ENCODE measurements at places on chromosomes 13 and 19. TPM values are rescaled to one million over a fixed set of nuclear protein-coding genes. Genes with fewer than 3 reads are reported as not detected.

ZNF726 gene
- 2.2 TPM for total RNA-seq

TTC9B gene
- total RNA-seq = 0.37 TPM

CEACAM16 gene
- not detected for total RNA-seq

UBL3 gene
- total RNA-seq = 46.8 TPM

APOC4 gene
- not detected for total RNA-seq

ACP7 gene
- total RNA-seq = not detected

GPC6 gene
- total RNA-seq = 5.2 TPM

DNA sequence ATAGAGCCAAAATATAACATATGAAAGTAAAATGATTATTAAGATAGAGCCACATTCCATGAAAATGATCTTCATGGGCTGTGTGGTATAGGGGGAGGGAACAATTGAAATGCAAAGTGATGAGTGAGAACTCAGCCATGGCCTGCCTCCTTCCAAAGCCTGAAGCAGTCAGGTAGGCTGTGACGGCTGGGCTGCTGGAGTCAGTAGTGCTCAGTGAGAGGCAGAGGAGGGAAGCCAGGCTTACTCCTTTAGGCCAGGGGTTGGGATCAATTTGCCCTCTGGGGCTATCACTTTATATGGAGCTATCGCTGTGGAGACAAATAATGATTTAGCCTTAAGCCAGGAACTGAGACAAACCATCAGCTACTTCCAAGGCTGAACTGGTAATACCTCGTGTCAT lies 654.9 kb downstream of the FGF9 start:
- DNase-seq = no peak

DNA sequence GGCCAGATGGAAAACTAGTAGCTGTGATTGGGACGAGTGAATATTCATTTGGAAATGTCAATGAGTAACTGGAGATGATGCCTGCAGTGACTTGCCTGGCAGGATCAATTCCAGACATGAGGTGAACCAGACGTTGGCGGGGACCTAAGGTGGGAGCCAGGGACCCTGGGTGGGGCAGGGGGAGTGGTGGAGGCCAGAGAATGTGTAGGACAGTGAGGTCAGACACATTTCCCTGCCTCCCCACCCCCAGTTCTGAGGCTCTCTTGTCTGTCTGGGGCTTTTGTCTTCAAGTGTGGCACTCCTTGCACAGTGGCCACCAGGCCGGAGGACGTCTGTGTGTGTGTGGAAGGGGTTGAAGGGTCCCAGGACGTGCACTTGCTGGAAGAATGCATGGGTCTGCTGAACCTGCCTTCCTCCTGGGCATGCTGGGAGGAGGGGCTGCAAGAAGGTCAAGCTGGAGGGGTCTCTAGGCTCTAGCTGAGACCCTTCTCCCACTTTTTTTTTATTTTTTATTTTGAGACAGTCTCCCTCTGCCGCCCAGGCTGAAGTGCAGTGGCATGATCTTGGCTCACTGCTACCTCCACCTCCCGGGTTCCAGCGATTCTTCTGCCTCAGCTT lies 51.6 kb downstream of the CHST8 start:
- no peak for DNase-seq

DNA sequence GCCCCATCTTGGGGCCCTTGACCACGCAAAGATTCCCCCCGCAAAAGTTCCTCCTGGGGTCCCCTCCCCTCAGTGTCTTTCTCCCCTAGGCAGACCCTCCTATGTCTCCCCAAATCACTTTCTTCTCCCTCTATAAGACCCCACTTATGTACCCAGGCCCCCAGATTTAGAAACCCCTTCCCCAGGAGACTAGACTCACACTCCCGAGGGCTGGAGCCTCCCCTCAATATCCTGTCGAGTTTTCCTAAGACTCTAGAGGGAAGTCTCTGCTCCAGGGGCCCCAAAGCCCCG lies 1.4 kb downstream of the SLC1A5 start:
- no peak for DNase-seq

- no peak for DNase-seq
These were observed 37.6 kb upstream of the CD177 start for GRCh38 chr19:43315851-43316250.

DNA sequence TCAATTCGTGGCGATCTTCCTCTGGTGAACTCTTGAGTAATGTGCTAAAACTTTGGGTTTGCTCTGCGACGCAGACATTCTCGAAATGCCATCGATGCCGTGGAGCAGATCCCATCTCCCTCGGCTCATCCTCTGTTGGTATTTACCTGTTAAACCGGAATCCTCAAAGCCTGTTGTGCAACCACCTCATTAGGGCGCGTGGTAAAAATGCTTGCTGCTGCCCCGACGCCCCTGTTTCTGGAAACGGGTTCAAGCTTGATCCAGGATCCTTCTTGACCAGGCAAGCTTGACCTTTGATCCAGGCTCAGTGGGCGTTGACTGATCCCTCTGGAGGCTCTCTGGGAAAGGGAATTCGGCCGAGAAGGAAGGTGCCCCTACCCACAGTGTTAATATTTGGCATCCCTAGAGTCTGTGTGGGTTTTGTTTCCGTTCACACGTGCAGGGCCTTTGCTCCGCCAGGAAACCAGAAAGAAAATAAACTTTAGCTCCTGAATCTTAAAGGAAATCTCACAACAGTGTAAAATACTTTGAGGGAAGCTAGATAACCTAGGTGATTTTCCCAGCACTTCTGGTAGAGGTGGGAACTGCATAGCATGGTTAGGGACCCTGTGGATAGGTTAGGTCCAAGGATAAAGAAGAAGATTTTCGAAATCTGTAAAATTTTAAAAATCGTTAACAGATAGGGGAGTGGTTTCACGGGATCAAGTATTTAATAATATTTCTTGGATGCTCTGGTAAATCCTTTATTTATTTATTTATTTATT lies 1.1 kb downstream of the LSM14A start:
- DNase-seq = peak; percentile 72

GRCh38 chr13:79679334-79679733 lies 198.4 kb downstream of the NDFIP2 start:
- peak; percentile 89 for DNase-seq

- no peak for DNase-seq
These were observed 95.0 kb downstream of the LIG4 start for GRCh38 chr13:108120302-108120701.

GRCh38 chr13:35144166-35144890 lies 202.3 kb downstream of the NBEA start:
- no peak for DNase-seq

DNA sequence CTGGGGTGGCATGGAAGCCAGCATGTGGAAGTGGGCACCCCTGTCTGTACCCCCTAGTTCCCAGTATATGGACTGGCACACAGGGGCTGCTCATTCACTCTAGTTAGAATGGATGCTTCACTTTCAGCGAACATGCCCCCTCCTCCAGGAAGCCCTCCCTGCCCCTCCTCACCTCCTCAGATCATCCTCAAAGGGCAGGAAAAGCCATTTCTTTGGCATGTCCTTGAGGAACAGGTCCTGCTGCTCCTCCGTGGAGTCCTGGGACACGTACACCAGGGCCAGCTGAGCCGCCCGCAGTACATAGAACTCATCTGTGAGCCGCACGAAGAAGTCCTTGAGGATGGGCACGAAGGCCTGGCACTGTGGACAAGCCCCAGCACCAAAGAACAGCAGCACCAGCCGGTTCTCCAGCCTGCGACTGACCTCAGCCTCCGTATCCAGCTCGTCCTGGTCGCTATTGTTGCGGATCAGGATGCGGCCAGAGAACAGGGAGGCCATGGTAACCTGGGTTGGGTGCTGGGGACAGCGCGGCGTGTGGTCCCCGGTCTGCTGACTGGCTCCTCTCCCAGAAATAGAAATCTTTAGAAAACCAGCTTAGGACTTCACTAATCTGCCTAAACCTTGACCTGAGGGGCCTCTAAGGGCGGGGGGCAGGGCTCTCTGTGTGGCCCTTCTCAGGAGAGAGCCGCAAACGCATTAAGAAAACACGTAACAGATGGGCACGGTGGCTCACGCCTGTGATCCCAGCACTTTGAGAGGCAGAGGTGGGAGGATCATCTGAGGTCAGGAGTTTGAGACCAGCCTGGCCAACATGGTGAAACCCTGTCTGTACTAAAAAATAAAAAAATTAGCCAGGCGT lies at the start of gene NXNL1:
Gene NXNL1, minus strand, starts transcription at position 555 of the 859 bp plus-strand sequence. Its CDS starts 57 bp downstream, at position 498.
- DNase-seq = no peak

GRCh38 chr13:110220471-110220870 lies 86.5 kb downstream of the COL4A1 start:
- no peak for DNase-seq

DNA sequence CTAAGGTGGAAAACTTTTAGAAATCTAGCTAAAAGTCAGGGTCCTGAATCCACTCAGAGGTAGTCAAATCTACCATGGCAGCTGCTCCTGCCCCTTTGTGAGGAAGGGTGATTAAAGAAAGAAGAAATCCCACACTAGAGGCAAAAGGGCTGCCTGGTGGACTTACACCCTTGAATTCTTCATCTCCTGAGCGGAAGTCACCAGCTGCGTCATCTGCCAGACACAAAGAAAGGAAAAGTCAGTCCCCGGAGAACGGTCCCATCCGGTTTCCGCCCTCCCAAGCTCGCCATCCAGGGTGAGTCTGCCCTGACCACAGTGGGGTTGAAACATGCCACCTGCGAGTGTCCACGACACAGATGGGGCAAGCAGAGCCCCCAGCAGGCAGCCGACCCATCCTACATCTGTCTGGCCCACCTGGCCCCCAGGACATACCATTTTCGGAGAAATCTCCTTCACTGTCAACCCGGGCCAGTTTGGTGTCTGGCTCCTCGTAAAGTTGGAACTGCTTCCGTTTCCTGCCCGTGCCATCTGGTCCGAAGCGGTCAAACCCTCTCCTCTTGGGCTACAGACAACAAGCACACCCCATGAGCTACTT lies 7.7 kb downstream of the AKAP8 start:
- no peak for DNase-seq

DNA sequence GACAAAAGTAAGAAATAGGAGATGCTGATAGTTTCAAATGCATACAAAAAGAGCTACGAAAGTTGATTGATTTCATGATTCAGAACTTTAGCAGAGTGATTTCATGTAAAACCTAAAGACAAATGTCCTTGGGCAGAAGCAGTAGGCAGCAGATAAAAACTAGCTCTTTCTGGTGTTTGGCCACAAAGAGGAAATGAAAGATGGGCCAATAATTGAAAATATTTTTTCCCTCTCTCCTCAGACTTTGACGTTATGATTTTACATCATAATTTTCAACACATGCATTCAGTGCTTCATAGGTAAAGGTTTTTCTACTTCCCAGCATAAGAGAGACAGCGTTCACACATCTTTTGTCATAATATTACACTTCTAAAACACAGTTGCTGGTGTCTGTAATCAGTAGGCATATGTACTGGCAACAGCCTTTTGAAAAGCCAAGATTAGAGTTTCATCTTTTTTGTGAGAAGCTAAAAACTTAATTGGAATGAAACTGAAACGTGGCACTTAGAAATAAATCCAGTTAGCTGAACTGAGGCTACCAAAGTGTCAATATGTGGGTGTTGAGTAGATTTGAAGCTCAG lies 9.3 kb downstream of the SCEL start:
- DNase-seq = no peak

GRCh38 chr19:37905946-37906868 lies at the start of gene WDR87:
WDR87 (minus strand) TSS chr19:37906594; CDS start chr19:37898239, 8,355 bp downstream.
- peak; percentile 65 for DNase-seq

DNA sequence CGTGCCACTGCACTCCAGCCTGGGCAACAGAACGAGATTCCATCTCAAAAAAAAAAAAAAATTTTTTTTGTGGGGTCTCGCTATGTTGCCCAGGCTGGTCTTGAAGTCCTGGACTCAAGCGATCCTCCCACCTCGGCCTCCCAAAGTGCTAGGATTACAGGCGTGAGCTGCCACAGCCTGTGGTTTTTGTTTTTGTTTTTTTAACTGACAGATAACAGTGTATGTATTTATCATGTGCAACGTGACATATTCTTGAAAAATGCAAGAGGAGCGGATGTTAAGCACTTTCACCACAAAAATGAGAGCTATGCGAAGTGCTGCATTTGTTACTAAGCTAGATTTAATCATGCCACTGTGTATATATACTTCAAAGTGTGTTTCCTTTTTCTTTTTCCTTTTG lies 49.0 kb downstream of the ARHGEF18 start:
- DNase-seq = no peak

- no peak for DNase-seq
These were observed 43.9 kb downstream of the ZC3H13 start for GRCh38 chr13:46008631-46009030.

DNA sequence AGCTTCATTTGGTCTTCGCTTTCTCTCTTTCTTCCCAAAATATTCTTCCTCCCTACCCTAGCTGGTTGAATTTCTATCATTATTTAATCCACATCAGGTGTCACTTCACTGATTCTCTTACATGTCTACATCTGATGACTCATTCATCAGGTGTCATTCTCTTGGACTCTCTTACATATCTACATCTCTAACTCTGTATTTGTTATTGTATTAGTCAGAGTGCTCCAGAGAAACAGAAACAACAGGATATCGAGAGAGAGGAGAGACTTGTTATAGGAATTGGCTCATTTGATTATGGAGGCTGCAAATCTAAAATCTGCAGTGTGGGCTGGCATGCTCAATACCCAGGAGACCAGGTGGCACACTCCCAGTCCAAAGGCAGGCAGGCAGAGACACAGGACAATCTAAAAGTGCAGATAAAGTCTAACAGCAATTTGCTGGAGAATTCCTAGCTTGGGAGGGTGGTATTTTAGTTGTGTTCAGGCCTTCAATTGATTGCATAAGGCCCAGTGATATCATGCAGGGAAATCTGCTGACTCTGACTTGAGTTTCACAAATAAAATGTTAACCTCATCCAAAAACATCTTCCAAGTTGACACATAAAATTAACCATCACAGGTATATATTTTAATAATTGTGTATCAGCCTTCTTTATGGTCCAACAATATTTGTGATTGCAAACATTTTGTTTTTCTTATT lies 541.4 kb upstream of the SLITRK5 start:
- no peak for DNase-seq

DNA sequence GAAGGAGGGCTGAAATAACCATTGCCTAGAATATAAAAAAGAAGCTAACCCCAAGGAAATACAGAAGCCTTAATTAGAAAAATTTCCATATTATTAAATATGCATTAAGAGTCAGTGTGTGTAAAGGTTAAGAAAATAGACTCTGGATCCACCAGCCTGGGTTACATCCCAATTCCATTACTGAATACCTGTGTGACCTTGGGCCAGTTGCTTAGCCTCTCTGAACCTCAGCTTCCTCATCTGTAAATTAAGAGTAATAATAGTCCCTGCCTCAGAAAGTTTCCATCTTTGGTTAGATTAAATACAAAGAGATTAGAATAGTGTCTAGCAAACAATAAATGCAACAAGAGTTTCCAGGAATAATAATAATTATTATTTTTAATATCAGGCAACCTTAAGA lies 54.5 kb downstream of the ATP7B start:
- DNase-seq = no peak

DNA sequence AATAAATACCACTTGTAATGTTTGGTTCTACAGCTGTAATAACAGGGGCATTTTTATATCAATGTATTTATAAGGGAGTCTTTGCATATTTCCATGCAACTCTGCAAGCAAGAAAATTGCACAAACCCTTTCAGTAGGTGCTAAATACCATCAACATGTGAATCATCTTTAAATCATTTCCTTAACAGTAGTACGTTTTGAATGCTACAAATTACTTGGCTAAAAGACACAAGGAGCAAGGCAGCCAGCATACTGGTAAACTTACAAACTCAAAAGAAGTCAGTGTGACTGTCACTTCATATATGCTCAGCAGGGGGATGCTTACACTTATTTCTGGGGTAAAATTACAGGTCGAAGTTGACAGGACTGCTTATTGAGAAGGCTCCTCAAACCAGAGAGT lies 402.4 kb downstream of the EFNB2 start:
- no peak for DNase-seq

- DNase-seq = no peak
These were observed 1711.8 kb downstream of the EFNB2 start for GRCh38 chr13:104823709-104824108.

- DNase-seq = peak; percentile 18
These were observed 59.0 kb downstream of the PTPRS start for GRCh38 chr19:5281588-5281987.

- peak; percentile 54 for DNase-seq
These were observed 552 bp downstream of the KPNA3 start for GRCh38 chr13:49791711-49792549.

All from left colon (tissue), 2 donors.